Smooth muscle cell of trachea (primary cell): ENCODE measurements at places on chromosomes 6 and 20. TPM values are rescaled to one million over a fixed set of nuclear protein-coding genes. Genes with fewer than 3 reads are reported as not detected.

NRSN1 gene
- not detected in 2 replicates for total RNA-seq

EFCAB8 gene
- 0.44 TPM in 1 of 2 replicates, not detected in the other for total RNA-seq

ENPP5 gene
- 0.17 and 0.29 TPM in 2 replicates for total RNA-seq

CGAS gene
- 4.1 and 6.5 TPM in 2 replicates for total RNA-seq

BPIFB4 gene
- total RNA-seq: not detected in 2 replicates

C20orf204 gene
- 0.99 and 1.3 TPM in 2 replicates for total RNA-seq

TRIM10 gene
- not detected in 2 replicates for total RNA-seq

CEBPB gene
- 67.1 and 132 TPM in 2 replicates for total RNA-seq

DNMT3B gene
- total RNA-seq: 1.7 and 3.8 TPM in 2 replicates

POPDC3 gene
- 14.3 and 22.5 TPM in 2 replicates for total RNA-seq

TFAP2C gene
- not detected in 2 replicates for total RNA-seq

VWA7 gene
- 0.50 and 1.2 TPM in 2 replicates for total RNA-seq

LRRC1 gene
- 3.6 and 5.0 TPM in 2 replicates for total RNA-seq

RGS17 gene
- 13.4 and 25.5 TPM in 2 replicates for total RNA-seq

SIRPA gene
- total RNA-seq: 25.7 and 26.5 TPM in 2 replicates

CYP39A1 gene
- 1.3 and 1.7 TPM in 2 replicates for total RNA-seq

DNAJC5 gene
- 54.8 and 77.4 TPM in 2 replicates for total RNA-seq

ARG1 gene
- total RNA-seq: not detected in 2 replicates

FGD2 gene
- total RNA-seq: not detected in 2 replicates

NMBR gene
- not detected in 2 replicates for total RNA-seq

TPX2 gene
- 6.9 and 83.9 TPM in 2 replicates for total RNA-seq

CUTA gene
- total RNA-seq: 125 and 147 TPM in 2 replicates

OPRM1 gene
- under 0.01 TPM in 1 of 2 replicates, not detected in the other for total RNA-seq

PAX1 gene
- not detected in 2 replicates for total RNA-seq

MAK gene
- total RNA-seq: not detected in 2 replicates

TREM2 gene
- total RNA-seq: 0.33 and 0.44 TPM in 2 replicates

MAPK14 gene
- 65.2 and 78.8 TPM in 2 replicates for total RNA-seq

MEI4 gene
- total RNA-seq: not detected in 2 replicates

VSX1 gene
- not detected in 2 replicates for total RNA-seq

ZNF184 gene
- total RNA-seq: 7.8 and 11.8 TPM in 2 replicates

GNRH2 gene
- 0.15 and 0.50 TPM in 2 replicates for total RNA-seq

MYT1 gene
- total RNA-seq: under 0.01 TPM in 1 of 2 replicates, not detected in the other

BPI gene
- under 0.01 TPM in 1 of 2 replicates, not detected in the other for total RNA-seq

ADRM1 gene
- 88.7 and 94.4 TPM in 2 replicates for total RNA-seq

POFUT1 gene
- 50.0 and 66.8 TPM in 2 replicates for total RNA-seq

NKAIN4 gene
- not detected in 2 replicates for total RNA-seq

CFAP61 gene
- 0.17 TPM in 1 of 2 replicates, not detected in the other for total RNA-seq

KHDC1L gene
- total RNA-seq: not detected in 2 replicates

ADGB gene
- not detected in 2 replicates for total RNA-seq

CD93 gene
- 1.0 TPM in 1 of 2 replicates, not detected in the other for total RNA-seq

CST1 gene
- 0.15 and 0.50 TPM in 2 replicates for total RNA-seq

SPATS1 gene
- not detected in 2 replicates for total RNA-seq

FAM217A gene
- total RNA-seq: not detected in 2 replicates

HLA-G gene
- total RNA-seq: 0.17 TPM in 1 of 2 replicates, not detected in the other

AHI1 gene
- total RNA-seq: 14.1 and 20.4 TPM in 2 replicates

KCNB1 gene
- total RNA-seq: 0.33 TPM in 1 of 2 replicates, not detected in the other

MAS1 gene
- not detected in 2 replicates for total RNA-seq

PTPRK gene
- total RNA-seq: 52.5 and 75.4 TPM in 2 replicates

SLC32A1 gene
- not detected in 2 replicates for total RNA-seq
